HuH-7 (cell line): ENCODE measurements at places on chromosomes 7 and 10.

GRCh38 chr7:138625849-138626230 is 75.3 kb downstream of the SVOPL start:
- DNase-seq, result no peak

- no peak for DNase-seq
Measured at GRCh38 chr7:155722936-155723335, 78.5 kb downstream of the RBM33 start.

DNA sequence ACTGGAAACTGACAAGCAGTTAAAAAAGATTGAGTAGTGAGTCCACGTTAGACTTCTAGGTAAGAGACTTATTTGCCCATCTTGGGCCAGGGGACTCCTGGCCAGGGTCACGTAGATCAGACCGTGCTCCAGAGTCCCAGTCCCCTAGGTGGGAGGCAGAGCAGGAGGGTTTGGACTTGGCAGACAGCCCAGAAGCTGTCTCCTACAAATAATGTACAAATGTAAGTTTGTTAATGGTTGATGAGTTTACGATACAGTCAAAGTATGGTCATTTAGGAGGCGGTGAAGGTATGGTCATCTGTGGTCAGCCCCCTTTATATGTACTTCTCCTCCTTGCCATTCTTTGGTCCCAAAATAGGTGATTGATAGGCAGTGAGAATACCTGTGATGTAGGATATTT is 28.2 kb downstream of the INPP5F start:
- DNase-seq, result no peak

DNA sequence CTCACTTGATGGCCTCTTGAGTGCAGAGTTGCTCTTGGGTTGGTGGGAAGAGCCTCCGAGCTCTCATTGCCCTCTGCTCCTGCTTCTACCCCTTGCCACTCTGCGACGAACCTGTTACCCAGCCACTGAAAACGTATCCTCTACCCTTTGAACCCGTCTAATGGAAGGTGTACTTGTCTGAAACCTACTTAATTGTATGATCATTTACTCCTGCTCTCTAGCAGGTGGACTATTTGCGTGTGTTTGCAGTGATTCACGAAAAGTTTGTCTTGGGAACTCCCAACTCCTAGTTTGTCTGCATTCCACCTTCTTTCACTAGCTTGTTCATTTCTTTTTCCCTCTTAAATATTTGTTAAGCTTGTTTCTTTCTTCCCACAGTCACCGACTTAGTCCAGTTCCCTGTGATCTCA is 503 bp downstream of the CROT start:
- DNase-seq, result no peak

- no peak for DNase-seq
Measured at GRCh38 chr10:21036757-21037156, 139.6 kb upstream of the NEBL start.

DNA sequence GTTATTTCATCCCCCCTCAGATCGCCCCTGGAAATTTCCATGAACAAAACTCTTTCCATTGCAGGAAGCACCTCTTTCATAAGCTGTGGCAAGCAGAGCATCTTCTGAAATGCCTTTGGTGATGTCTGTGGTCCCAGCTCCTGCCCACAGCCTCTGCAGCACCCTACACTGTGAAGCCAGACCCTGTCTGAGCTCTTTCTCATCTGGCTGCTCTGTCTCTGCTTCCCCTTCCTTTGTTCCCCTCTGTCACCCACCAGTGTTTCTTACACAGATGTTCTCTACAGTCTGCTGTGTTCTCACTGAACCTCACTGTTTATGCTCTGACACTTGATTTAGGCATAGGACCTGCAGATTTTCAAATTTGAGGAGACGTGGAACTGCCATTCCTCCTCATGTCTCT is 1.9 kb upstream of the TAS2R39 start:
- no peak for DNase-seq

- DNase-seq, result no peak
Measured at GRCh38 chr7:108301387-108301786, 154.8 kb downstream of the NRCAM start.

GRCh38 chr7:36742911-36743775 is 18.8 kb upstream of the AOAH start:
- DNase-seq, result no peak

GRCh38 chr10:103111031-103111917 is 81.8 kb downstream of the NT5C2 start:
- no peak for DNase-seq

- peak; percentile 98 for DNase-seq
Measured at GRCh38 chr7:786472-787255, 45.6 kb upstream of the SUN1 start.

DNA sequence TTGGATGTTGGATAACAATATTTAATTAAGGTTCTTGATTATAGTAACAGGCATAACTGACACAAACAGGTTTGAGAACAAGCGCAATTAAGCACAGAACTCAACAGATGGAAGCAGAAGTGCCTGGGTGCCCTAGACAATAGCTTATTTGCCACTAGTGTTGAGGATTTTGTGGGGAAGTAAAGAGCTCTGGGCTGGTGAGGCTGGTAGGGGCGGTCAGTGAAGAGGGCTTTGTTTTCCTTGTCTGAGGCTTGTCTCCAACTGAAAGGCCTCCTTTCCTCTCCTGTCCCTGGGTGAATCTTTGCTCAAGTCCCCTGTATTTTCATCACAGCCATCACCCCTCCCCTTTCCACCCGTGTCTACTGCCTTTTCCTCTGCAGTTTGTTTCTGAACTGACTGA is 104.6 kb downstream of the KAT6B start:
- DNase-seq, result no peak

DNA sequence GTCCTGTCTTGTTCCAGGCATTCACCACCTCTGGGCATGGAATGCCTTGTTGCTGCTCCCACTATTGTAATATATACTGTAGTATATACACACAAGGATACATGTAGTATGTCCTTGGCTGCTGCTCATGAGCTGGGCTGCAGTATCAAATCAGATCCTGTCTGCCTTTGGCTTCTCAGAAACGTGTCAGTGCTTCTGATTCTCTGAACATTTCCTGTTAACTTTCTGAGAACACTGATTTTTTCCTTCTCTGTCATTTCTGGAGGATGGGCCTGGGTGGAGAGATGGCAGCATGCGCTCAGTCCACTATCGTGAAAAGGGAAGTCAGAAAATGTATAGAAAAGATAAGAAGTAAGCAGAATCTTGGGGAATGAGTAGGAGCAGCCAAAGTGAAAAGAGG is 12.2 kb downstream of the SFTPA2 start:
- DNase-seq, result no peak

DNA sequence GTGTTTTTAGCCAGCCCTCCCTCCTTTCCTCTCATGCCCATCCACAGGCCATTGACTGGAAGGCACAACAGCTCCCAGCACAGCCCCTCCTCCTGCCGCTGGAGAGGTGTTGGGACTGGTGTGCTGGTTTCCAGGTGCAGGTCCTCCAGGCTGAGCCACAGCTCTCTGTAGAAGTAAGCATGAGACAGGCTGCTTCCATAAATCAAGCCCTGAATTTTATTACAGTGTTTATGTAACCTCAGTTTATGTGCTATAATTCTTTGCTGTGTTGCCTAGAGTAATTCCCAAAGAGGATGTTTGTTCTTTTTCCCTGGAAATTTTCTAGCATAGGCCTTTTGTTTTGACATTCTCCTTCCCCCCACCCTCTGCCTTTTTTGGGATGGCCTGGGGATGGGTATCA is 445.8 kb downstream of the AUTS2 start:
- no peak for DNase-seq

DNA sequence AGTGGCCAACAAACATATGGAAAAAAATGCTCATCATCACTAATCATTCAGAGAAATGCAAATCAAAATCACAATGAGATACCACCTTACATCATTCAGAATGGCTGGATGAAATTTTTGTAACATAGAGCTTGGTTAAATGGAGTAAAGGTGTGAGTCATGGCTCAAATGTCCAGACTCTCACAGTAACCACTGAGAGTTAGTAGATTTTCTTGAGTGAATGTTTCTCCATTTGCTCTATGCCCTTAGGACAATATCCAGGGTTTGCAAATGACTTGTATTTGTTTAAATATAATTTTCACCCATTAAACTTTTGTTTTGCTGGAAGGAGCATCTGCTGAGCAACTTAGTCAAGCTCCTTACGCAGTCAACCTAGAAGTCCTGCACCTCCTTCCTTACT is 967.2 kb downstream of the XPNPEP1 start:
- DNase-seq, result no peak

- DNase-seq, result no peak
Measured at GRCh38 chr7:118629898-118630438, 405.5 kb downstream of the ANKRD7 start.

DNA sequence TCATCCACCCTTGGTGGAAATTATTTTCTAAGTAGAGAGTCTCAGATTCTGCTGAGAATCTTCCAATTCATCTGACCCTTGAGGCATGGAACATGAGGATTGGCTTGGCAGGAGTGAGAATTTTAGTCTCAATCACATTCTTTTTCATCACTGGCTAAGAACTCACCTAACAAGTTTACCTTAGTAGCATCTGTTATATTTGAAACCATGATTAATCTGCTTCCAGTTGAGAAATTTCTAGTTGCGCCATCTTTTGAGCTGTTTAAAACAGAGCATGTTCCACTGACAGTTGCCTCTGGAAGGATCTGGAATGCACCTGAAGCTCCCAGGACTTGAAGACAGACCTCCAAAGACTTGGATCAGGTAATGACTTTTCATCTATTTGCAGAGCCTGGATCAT is at the start of gene LIPK:
LIPK (plus strand) TSS at position 292 of the 400 bp plus-strand sequence. CDS start 18,295 bp downstream, outside the sequence.
- no peak for DNase-seq

DNA sequence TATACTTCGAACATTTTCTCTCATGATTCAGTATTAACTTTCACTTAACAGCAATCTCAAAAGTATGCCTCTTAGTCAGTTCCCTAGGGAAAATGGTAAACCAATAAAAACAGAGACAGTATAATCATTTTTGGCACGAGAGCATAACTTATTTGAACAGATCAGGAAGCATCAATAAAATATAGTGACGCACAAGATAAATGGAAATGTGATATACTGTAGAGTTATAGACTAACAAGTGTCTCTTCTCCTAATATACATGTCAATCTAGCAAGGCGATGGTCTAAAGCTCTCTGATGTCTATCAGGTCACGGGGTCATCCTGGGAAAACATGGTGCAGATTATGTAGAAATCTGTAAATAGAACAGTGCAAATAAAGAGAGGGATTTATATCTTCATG is 131.6 kb downstream of the HGF start:
- peak; percentile 7 for DNase-seq

GRCh38 chr7:151076863-151077704 is 3.5 kb downstream of the FASTK start:
- peak; percentile 73 for DNase-seq

GRCh38 chr10:102602272-102603045 is 41.8 kb upstream of the TRIM8 start:
- DNase-seq, result no peak

DNA sequence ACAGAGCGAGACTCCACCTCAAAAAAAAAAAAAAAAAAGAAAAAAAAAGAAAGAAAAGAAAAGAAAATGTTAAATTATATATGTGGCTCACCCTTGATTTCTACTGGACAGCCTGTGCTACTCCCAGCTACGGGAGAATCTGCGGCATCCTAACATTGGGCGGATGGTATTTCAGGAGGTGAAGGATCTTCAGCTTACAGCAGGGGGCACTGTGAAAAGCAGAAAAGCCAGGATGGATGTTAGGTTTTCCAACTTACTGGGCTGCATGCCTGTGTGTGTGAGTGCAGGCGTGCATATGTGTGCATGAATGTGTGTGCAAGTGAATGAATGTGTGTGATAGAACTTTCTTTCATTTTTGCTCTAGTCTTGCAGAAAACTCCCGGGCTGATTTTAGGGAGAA is 1066.5 kb downstream of the TYW1 start:
- peak; percentile 35 for DNase-seq

DNA sequence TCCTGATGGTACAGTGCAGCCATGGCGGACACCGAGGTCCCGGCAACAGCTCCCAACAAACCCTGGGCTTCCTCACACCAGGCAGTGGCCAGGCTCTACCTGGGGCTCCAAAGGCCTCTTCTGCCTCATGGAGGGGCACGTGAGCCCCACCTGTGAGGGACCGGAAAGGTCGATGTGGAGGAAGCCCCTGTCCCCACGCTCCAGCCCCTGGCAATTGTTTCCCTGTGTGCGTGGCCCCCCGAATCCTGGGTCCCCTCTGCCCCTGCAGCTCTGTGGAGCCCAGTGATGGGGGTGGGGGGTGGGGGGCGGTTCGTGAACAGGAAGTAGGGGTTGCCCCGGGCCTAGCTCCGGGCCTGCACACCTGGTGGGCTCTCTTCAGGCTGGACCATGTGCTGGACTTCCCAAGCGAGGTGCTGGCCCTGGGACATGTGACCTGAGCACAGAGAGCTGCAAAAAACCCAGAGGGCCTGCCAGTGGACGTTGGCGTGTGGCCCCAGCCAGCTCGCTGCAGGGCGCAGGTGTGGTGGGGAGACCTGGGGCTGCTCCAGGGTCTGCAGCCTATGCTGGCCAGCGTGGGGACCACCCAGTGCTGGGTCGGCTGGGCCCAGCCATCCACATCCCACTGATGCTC is 72.6 kb downstream of the INPP5A start:
- no peak for DNase-seq

GRCh38 chr10:78648256-78648860 is 420.4 kb upstream of the ZMIZ1 start:
- DNase-seq, result no peak

- no peak for DNase-seq
Measured at GRCh38 chr7:70436790-70437350, 695.1 kb upstream of the GALNT17 start.

DNA sequence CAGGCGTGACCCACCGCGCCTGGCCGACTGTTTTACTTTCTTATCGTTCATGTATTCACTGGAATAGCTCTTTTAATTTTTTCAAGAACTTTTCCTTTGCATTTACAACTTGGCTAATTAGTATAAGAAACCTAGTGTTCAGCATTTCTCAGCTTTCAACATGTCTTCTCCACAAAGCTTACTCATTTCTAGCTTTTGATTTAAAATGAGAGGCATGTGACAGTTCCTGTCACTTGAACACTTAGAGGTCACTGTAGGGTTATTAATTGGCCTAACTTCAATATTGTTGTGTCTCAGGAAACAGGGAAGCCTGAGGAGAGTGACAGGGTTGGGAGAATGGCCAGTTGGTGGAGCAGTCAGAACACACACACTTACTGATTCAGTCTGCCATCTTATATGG is 125.1 kb upstream of the GPR22 start:
- no peak for DNase-seq

- DNase-seq, result no peak
Measured at GRCh38 chr7:12358694-12359093, 45.0 kb downstream of the VWDE start.

GRCh38 chr7:28347475-28348318 is 64.6 kb upstream of the CREB5 start:
- DNase-seq, result no peak

GRCh38 chr7:42127232-42127622 is 109.8 kb downstream of the GLI3 start:
- no peak for DNase-seq

DNA sequence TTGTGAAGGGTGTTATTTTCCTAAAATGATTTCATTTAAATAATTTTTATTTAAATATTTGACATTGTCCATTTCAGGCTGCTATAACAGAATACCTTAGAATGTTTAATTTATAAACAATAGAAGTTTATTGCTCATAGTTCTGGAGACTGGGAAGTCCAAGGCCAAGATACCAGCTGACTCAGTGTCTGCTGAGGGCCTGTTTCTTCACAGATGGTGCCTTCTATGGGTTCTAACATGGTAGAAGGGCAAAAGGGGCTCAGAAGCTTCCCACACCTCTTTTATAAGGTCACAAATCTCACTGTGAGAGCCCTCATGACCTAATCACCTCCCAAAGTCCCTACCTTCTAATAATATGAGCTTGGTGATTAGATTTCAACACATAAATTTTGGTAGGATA is 50.7 kb downstream of the MTURN start:
- no peak for DNase-seq
